ENCODE measurements at places on chromosomes 1 and 21. TPM values are rescaled to one million over a fixed set of nuclear protein-coding genes. Genes with fewer than 3 reads are reported as not detected.

CRYAA gene
- not detected for total RNA-seq

BARHL2 gene
- not detected for total RNA-seq

AMY1B gene
- total RNA-seq = not detected

DNA sequence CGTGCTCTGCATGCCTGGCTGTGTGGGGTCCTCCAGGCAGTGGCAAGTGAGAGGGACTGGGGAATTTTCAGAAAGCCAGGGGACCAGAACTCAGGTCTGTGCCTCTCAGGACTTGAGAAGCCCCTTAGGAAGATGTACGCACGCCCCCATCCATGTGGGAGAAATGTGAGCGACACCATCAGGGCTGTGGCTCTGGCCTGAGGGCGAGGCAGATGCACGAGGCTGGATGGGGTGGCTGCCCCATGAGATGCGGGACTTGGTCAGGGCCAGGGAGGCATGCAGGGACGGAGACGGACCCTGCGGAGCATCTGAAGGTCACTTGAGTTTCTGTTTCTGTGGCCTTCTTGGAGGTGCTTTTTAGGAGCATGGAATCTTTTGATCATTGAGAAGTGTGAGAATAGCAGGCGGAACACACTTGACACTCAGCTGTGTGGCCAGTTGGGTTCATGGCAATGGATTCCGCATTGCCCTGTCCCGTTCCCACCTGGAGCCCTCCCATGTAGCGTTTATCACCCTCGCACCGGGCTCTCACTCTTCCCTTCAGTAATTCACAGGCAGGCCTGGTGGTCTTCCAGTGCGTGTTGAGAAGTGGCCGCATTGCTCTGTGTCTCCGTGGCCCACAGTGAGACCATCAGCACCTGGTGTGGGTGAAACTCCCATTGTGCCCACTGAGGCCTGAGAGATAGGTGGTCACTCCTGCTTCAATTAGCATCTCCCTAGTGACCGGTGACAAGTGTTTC lies 30.7 kb upstream of the ACTRT2 start:
- H3K27ac ChIP-seq = no peak overlapping the region
- H3K4me3 ChIP-seq = no peak overlapping the region
- peak; percentile 66 for DNase-seq
- peaks cover 51% of the 10 kb centered on the region for H3K27me3 ChIP-seq
- no peaks in the 10 kb centered on the region for H3K36me3 ChIP-seq

DNA sequence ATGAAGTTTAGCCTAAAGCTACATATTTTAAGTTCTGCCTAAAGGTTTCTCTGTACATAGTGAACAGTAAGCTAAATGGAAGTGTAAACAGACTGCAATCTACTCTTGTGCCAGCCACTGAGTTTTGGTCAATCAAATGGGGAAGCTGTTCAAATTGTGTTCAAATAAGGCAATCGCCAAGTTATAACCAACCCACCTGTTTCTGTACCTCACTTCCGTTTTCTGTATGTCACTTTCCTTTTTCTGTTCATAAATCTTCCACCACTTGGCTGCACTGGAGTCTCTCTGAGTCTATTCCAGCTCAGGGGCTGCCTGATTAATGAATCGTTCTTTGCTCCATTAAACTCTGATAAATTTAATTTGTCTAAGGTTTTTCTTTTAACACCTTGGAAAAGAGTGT lies 10.8 kb upstream of the THEM4 start:
- H3K36me3 ChIP-seq = no peaks in the 10 kb centered on the region
- H3K4me3 ChIP-seq = no peak overlapping the region
- no peaks in the 10 kb centered on the region for H3K27me3 ChIP-seq
- H3K27ac ChIP-seq = no peak overlapping the region

GRCh38 chr1:24849672-24850295 lies 80.3 kb downstream of the RUNX3 start:
- no peaks in the 10 kb centered on the region for H3K36me3 ChIP-seq
- peaks cover 26% of the 10 kb centered on the region for H3K4me1 ChIP-seq
- no peak overlapping the region for H3K27ac ChIP-seq
- no peak for DNase-seq
- H3K4me3 ChIP-seq = no peak overlapping the region

- H3K36me3 ChIP-seq = no peaks in the 10 kb centered on the region
- DNase-seq = no peak
- H3K27ac ChIP-seq = no peak within 1 kb of the TSS
- H3K4me3 ChIP-seq = peak within 1 kb of the TSS; percentile 25
- H3K4me1 ChIP-seq = peaks cover 15% of the 10 kb centered on the region
These were observed at the start of gene TNFSF4 for GRCh38 chr1:173206816-173207568. TSS of gene TNFSF4 (minus strand) at chr1:173207331. CDS start at chr1:173207176, 155 bp downstream.

- peak overlapping the region; percentile 96 for H3K4me3 ChIP-seq
- no peaks in the 10 kb centered on the region for H3K36me3 ChIP-seq
- peaks cover 46% of the 10 kb centered on the region for H3K4me1 ChIP-seq
- H3K27me3 ChIP-seq = no peaks in the 10 kb centered on the region
These were observed 833 bp upstream of the DIP2A start for GRCh38 chr21:46457801-46458314.

- peak overlapping the region; percentile 72 for H3K27ac ChIP-seq
- H3K27me3 ChIP-seq = no peaks in the 10 kb centered on the region
- peaks cover 49% of the 10 kb centered on the region for H3K4me1 ChIP-seq
- DNase-seq = no peak
- peak overlapping the region; percentile 79 for H3K4me3 ChIP-seq
These were observed 801 bp downstream of the TRAF5 start for GRCh38 chr1:211327346-211327921.

- no peaks in the 10 kb centered on the region for H3K27me3 ChIP-seq
- peak overlapping the region; percentile 23 for H3K27ac ChIP-seq
- H3K36me3 ChIP-seq = peaks cover 3% of the 10 kb centered on the region
- H3K4me1 ChIP-seq = peaks cover 9% of the 10 kb centered on the region
- DNase-seq = no peak
These were observed 21.1 kb upstream of the CDC42 start for GRCh38 chr1:22031214-22031962.

DNA sequence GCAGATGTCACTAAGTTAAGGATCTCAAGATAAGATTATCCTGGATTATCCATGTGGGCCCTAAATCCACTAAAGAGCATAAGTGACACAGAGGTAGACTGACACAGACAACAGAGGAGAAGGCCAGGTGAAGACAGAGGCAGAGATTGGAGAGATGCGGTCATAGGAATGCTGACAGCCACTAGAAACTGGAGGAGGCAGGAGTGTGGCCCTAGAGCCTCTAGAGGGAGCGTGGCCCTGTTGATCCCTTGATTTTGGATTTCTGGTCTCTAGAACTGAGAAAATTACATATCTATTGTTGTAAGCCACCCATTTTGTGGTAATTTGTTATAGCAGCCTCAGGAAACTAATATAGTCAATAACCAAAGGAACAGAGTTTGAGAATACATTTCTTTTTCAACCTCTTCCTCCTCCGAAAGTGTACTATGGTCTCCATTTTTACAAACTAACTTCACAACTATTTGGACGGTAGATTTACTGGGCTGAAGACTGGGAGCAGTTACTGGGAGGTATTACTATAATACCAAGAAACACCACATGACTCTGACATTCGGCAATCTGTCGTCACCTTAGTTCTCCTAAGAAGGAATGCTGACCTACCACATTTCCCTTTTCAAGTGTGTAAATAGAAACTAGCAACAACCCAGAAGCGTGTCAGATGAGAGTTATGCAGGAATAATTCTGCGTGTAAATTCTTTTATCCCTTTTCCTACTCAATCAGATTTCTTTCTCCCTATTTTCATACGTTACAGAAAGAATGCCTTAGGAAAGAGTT lies 116.0 kb upstream of the ZNHIT6 start:
- no peak for DNase-seq
- no peaks in the 10 kb centered on the region for H3K4me1 ChIP-seq
- H3K36me3 ChIP-seq = no peaks in the 10 kb centered on the region
- no peak overlapping the region for H3K27ac ChIP-seq

GRCh38 chr1:65469889-65470340 lies 49.4 kb downstream of the LEPR start:
- no peak overlapping the region for H3K4me3 ChIP-seq
- no peak for DNase-seq
- H3K36me3 ChIP-seq = no peaks in the 10 kb centered on the region
- no peaks in the 10 kb centered on the region for H3K27me3 ChIP-seq

- no peak for DNase-seq
- no peak overlapping the region for H3K27ac ChIP-seq
- H3K27me3 ChIP-seq = no peaks in the 10 kb centered on the region
- H3K36me3 ChIP-seq = no peaks in the 10 kb centered on the region
- no peak overlapping the region for H3K4me3 ChIP-seq
These were observed 359.3 kb downstream of the SMYD3 start for GRCh38 chr1:246147524-246148461.

GRCh38 chr1:171898941-171899340 lies 57.6 kb downstream of the DNM3 start:
- H3K27ac ChIP-seq = no peak overlapping the region
- H3K4me3 ChIP-seq = no peak overlapping the region
- H3K36me3 ChIP-seq = no peaks in the 10 kb centered on the region
- no peak for DNase-seq
- no peaks in the 10 kb centered on the region for H3K27me3 ChIP-seq
- H3K4me1 ChIP-seq = peaks cover 3% of the 10 kb centered on the region

DNA sequence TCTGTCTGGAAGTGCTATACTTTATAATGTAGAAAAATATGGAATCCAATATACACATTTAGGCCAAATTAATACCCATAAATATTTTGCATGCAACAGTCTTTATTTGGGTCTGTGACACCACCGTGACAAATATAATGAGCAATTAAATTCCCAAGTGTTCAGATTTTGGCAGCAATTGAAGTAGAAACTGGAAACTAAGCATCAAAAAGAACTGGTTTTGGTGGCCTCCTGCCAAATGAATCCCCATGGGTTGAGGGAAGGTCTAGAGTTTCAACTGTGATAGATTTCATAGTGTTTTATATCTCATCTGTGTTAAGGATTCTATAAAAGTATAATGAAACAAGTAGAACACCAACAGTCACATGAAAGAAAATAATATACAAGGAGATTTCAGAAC lies 88.4 kb downstream of the DPYD start:
- H3K27ac ChIP-seq = no peak overlapping the region
- no peaks in the 10 kb centered on the region for H3K36me3 ChIP-seq
- no peak overlapping the region for H3K4me3 ChIP-seq
- no peaks in the 10 kb centered on the region for H3K4me1 ChIP-seq
- no peak for DNase-seq

GRCh38 chr1:9035226-9035625 lies 9.0 kb upstream of the SLC2A7 start:
- DNase-seq = no peak
- no peaks in the 10 kb centered on the region for H3K36me3 ChIP-seq
- H3K27me3 ChIP-seq = peaks cover 6% of the 10 kb centered on the region
- no peak overlapping the region for H3K4me3 ChIP-seq
- no peak overlapping the region for H3K27ac ChIP-seq

DNA sequence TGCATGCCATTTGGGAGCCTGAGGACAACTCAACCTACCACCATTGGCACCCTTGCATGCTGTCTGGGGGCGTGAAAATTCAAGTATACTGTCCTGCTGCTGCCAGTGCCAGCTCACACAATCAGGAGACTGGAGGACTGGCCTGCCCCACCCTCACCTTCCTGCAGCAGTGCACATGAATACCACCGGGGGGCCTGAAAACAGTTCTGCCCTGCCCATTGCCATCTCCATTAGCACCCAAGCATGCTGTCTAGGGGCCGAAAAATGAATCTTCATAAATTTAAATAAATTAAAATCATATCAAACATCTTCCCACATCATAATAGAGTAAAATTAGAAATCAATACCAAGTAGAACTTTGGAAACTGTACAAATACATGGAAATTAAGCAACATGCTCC lies 322.1 kb upstream of the TMPRSS15 start:
- no peak overlapping the region for H3K4me3 ChIP-seq
- DNase-seq = no peak
- no peaks in the 10 kb centered on the region for H3K27me3 ChIP-seq
- H3K27ac ChIP-seq = no peak overlapping the region
- H3K4me1 ChIP-seq = no peaks in the 10 kb centered on the region
- H3K36me3 ChIP-seq = no peaks in the 10 kb centered on the region

- peaks cover 2% of the 10 kb centered on the region for H3K27me3 ChIP-seq
- no peak for DNase-seq
- peaks cover 28% of the 10 kb centered on the region for H3K36me3 ChIP-seq
These were observed 6.3 kb downstream of the FBLIM1 start for GRCh38 chr1:15764890-15765289.

Data from suprapubic skin (tissue), 4 donors.